ENCODE measurements at places on chromosomes 12 and 14. TPM values are rescaled to one million over a fixed set of nuclear protein-coding genes. Genes with fewer than 3 reads are reported as not detected.

DNA sequence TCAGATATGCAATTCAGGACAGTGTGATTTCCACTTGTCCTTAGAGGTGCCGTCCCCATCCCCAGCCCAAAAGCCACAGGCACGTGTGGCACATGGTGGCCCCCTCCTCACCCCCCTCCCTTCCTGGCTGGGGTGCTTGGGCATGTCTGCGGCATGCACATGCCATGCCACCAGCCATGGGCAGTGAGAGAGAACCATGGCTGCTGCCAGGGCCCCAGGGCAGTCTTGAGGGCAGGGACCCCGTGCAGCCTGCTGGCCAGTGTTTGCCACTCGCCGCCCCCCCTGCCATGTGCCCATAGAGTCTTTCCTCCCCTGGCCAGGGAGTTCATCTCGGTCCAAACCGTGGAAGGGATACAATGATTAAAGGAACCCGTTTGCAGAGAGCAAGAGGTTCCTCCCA lies 41.5 kb downstream of the TNFAIP2 start:
- DNase-seq: no peak

DNA sequence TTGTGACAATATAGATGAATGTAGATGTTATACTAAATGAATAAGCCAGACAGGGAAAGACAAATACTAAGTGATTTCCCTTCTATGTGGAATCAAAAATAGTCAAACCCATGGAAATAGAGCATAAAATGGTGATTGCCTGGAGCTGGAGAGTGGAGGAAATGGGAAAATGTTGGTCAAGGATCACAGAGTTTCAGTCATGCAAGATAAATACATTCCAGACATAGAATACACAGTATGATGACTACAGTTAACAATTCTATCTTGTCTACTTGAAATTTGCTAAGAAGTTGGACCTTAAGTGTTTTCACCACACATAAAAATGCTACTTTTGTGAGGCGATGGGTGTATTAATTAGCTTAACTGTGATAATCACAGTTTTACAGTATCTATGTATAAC lies 1182.7 kb downstream of the AACS start:
- no peak for DNase-seq

The ASIC1 gene
- 5.7 TPM for total RNA-seq

The RAD51AP1 gene
- 33.4 TPM for total RNA-seq

The HOXC6 gene
- 0.27 TPM for total RNA-seq

- no peak for DNase-seq
Observed at GRCh38 chr14:78143489-78144145, 26.6 kb upstream of the NRXN3 start.

DNA sequence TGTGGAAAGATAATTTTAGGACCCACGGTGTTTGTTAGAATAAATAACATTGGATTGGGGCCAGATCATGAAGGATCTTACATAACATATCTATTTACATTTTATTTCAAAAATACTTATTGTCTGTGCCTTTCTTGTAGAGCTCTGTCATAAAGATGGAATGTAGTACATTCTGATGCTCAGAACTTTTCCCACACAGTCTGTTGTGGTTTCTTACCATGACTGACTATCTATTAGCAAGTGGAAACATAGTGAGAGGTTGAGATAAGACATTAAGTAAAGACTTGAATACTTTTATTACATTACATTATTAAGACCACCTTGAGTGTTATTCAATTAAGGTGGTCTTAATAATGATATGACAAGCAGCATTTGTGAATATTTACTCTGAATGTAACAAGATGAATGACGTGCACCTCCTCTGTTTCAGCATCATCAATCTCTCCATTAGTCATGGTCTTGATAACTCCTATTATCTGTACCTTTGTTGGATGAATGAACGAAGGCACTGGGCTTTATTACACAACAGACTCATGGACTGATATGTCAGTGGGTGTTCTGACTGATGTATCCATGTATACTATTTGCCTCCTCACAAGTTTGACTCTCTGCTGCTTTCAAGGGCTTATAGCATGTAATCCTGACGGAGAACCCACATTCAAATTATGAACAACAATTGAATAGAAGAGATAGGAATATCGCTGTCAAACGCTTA lies 883.0 kb upstream of the FLRT2 start:
- no peak for DNase-seq

- no peak for DNase-seq
Observed at GRCh38 chr12:120798696-120799095, 73.1 kb downstream of the ACADS start.

The NFE2 gene
- total RNA-seq: 17.2 TPM

- peak; percentile 85 for DNase-seq
Observed at GRCh38 chr14:21024585-21025370, at the start of gene NDRG2. TSS of gene NDRG2 (minus strand) at chr14:21025061. CDS start at chr14:21023315, 1,746 bp downstream.

DNA sequence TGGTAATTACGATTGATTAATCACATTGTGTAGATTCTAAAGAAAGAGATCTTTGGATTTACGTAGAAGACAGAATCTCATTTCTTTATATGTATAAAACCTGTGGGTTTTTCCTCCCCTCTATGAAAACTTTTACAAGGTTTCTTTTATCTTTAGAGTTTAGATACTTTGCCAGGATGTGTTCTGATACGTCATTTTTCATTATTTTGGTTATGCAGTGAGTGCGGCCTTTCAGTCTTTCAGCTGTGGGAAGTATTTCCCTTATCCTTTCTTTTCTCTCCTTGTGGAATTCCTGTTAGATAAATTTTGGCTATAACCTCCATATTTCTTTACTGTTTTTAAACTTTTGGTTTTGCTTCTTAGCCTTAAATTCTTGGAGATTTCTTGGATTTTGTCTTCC lies 92.7 kb downstream of the TTLL5 start:
- no peak for DNase-seq

- no peak for DNase-seq
Observed at GRCh38 chr14:31346097-31346496, 74.3 kb downstream of the HEATR5A start.

GRCh38 chr14:25080682-25081081 lies 30.7 kb upstream of the STXBP6 start:
- no peak for DNase-seq

DNA sequence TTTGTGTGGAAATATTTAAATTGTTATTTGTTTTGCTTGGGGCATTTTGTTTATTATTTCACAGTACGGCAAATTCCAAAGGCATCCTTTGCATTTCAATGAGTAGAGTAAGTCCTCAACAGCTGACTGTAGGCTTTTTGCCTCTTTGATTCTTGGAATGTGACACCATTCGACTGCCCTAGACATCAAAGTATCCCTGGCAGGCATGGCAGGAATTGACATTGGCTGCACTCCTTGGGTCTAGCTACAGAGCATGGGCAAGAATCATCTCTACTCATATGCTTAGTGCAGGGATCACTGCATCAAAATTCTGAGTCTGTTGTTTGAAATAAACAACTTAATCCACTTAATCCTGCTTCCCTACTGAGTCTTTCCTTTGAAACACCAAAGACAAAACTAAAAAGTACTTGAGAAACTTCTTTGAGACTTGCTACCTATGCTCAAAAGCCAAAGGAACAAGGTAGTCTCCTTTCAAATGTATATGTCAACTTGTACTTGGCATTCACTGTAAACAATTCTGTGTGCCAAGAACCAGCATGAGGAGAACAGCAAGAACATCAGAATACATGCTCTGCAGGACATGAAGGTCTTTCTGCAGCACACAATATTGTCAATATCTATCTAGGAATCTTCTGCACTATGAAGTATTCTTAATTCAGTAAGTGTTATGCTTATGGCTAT lies 1569.0 kb upstream of the FLRT2 start:
- no peak for DNase-seq

- DNase-seq: no peak
Observed at GRCh38 chr12:93916402-93916801, 232.0 kb upstream of the PLXNC1 start.

GRCh38 chr12:130131801-130132200 lies 30.5 kb upstream of the FZD10 start:
- DNase-seq: no peak

DNA sequence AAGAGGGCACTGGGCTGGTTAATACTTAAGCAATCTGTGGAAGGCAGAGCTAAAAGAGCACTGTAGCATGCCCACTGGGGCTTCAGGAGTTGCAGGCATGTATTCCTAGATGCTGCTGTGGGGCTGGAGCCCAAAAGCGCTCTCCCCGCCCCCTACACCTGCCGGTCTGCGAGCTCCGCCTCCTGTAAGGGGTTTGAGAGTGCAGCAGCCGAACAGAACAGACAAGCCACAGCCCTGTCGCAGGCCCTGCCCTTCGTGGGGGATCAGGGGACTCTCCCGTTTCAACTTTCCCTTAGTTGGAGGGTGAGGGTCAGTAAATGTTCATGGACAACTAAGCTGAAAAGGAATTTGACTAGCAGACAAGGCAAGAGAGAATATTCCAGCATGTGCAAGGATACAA lies 17.6 kb downstream of the SLC38A6 start:
- no peak for DNase-seq

The SERPINA10 gene
- 2.6 TPM for total RNA-seq

- DNase-seq: peak; percentile 36
Observed at GRCh38 chr14:50003213-50004021, 110.5 kb downstream of the ARF6 start.

GRCh38 chr12:106840243-106840642 lies 65.8 kb downstream of the RIC8B start:
- DNase-seq: no peak

DNA sequence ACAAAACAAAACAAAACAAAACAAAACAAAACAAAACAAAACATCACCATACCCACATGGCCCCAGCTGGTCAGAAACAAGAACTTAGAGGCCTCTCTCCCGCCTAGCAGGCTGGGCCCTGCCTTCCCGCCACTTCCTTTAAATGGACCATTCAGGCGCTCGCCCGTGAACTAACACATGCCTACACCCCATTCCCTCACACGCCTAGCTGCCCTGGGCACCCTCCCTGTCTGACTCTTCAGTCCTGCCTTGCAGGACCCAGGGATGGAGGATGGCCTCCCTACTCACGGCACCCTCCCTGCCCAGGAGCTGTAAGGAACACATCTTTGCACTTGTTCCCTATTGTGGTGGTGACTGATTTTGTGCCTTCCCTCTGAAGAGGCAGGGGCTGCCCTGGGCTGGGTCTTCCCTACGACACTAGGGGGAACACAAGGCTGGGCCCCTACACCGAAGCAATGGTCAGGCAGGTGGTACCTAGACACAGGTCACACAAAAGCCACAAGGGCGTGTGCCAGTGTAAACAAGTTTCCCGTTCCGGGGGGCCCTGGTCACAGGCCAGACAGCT lies 21.5 kb downstream of the P2RX2 start:
- DNase-seq: no peak

DNA sequence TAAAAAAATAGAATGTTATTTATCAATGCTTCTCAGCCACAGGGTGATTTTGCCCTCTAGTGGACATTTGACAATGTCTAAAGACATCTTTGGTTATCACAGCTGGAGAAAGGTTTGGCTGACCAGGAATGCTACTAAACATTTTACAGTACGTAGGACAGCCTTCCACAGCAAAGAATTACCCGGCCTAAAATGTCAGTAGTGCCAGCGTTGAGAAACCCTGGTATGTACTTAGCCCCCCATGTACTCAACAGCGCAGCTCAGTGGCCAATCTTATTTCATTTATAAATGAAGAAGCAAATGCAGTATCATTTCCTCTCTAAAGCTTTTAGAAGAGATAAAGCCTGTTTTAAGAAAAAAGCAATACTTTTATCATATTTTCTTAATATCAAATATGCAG lies 5.8 kb downstream of the MARK3 start:
- no peak for DNase-seq

- no peak for DNase-seq
Observed at GRCh38 chr12:27185234-27186021, 58.7 kb upstream of the STK38L start.

DNA sequence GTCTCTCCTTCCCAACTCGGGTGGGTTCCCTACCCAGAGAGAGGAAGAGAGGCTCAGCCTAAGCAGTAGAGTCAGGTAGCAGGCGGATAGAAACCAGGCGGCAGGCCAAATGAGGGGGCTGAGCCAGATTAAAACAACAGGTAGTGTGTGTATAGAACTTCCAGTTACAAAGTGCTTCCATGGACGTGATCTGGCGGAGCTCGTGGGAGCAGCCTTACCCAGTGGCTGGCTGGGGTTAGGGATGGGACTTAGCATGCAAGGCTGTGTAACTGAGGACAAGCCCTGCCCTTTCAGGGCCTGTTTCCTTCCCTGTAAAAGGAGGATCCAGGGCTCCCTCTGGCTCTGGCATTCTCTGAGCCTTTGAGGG lies 8.3 kb downstream of the KRT80 start:
- no peak for DNase-seq

The ARF3 gene
- total RNA-seq: 135 TPM

GRCh38 chr12:45148619-45149018 lies 67.3 kb upstream of the ANO6 start:
- no peak for DNase-seq

- DNase-seq: no peak
Observed at GRCh38 chr12:54749191-54749818, 101.1 kb upstream of the DCD start.

The FOXA1 gene
- total RNA-seq: 196 TPM
